ENCODE measurements at places on chromosomes 3 and 15.

DNA sequence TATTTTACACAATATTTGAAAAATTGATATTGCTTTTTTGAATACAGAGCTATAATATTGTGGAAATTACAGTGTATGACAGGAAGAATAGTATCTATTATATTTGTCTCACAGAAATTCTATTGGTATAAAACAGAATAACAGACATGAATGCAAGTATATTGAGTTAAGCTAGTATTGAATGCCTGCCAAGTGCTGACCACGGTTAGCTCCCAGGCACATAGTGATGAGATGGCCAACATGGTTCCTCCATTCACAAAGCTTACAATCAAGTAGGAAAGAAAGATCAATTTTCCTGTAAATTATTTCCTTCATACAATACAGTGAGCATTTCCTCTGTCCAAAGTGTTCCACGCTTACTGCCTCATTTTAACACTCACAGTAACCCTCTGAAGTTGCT, 67.6 kb downstream of the TP63 start:
- no peak for DNase-seq

- DNase-seq: no peak
These were observed 298.1 kb downstream of the ADAMTS17 start for GRCh38 chr15:100043692-100044091.

- peak; percentile 58 for DNase-seq
These were observed at the start of gene MBNL1 for GRCh38 chr3:152268555-152269055. Gene MBNL1 (plus strand): TSS chr3:152268929. CDS start chr3:152300194, 31,265 bp downstream.

- no peak for DNase-seq
These were observed 47.1 kb downstream of the CMTM7 start for GRCh38 chr3:32438596-32439344.

DNA sequence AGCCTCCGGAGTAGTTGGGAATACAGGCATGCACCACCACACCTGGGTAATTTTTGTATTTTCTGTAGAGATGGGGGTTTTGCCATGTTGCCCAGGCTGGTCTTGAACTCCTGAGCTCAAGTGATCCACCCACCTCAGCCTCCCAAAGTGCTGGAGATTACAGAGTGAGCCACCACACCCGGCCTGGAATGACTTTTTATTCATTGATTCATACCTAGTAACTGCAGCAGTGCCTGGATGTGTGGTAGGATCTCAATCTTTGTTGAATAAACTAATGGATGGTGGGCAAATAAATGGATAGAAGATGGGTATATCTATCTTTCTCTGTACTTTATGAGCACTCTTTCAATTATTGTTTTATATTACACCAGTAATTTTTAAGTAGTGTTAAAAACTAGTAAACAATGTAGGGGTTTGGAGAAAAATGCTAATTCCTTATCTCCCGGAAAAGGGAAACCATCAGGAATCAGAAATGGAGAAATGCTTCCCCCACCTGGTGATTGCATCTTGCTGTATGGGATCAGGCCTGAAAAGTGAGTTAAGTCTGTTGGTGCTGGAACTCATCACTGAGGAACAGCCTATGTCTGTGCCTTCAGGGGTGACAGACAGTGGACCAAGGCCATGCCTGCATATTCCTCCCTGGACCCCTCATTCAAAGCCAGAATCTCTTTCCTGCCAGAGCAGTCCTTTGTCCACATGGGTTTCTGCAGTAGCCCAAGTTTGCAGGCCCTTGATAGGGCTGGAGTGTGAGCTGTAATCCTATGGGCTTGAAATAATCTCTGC, 161.0 kb upstream of the CTDSPL start:
- DNase-seq: no peak

DNA sequence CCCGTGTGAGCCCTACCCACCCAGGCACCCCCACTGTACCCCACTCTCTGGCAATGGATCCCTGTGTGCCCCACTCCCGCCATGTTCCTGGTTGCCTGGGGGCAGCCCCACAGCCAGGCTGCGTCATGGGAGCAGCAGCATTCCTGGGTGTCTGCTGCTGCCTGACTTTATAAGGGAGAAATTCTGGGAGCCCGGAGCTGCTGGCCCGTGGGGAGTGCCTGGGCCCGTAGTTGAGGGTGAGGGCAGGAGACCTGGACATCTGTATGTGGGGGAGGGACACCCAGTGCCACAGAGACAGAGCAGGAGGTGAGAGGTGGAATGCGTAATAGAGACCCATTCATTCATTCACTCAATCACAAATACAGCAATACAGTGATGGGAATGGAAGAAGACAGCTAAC, 15.1 kb downstream of the CSPG4 start:
- DNase-seq: no peak

DNA sequence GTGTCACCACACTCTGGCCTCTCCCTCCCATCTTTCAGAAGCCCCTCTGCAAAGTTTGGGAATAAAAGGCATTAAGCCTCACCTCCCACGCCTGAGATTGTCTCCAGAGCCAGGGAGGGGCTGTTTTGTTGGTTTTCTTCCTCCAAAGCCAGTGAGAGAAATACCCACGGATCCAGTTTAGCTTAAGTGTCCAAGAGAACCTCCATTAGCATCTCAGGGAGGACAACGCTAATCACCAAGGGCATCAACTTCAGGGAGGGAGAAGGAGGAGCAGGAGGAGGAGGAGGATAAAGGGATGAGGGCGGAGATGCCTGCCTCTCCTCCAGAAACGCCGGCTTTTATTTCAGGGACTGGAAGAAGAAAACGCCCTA, 101.6 kb downstream of the SRGAP3 start:
- no peak for DNase-seq

- no peak for DNase-seq
These were observed 3.8 kb downstream of the PKM start for GRCh38 chr15:72227192-72227586.

DNA sequence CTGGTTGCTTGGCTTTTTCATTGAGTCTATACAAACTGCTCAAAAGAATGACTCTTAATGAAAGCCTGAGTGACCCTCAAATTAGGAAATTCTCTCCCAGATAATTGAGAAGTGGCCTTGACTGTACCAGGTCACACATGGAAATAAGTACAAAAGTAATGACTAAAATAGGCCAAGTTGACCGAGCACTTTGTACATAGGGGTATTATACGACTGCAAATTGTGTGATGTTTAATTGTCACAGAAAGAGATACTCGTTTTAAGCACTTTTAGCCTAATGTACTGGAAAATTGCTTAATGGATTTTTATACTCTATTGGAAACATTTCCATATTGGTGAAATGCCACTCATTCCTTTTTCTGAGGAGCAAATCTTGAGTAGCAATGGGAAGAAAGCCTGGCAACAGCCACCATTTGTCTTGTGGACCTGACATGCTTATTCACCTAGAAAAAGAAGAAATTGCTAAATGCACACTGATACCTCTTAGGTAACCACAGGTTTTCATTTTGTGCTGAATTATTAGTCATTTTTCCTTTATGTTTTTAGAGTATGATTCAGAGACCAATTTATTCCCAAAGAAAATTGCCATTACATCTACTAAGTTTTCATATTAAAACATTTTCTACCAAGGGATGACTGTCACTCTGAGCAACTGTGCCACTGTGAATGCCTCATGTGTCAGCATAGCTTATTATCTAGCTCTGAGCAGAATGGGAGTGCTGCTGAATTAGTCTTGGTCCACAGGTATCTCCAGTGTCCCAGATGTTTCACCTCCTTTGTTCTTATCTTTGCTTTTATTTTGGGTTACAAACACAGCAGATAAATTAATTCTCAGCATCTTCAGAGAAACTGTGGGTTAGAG, 8.9 kb upstream of the PXK start:
- DNase-seq: no peak

- no peak for DNase-seq
These were observed 708 bp upstream of the PTPN23 start for GRCh38 chr3:47380026-47380600.

DNA sequence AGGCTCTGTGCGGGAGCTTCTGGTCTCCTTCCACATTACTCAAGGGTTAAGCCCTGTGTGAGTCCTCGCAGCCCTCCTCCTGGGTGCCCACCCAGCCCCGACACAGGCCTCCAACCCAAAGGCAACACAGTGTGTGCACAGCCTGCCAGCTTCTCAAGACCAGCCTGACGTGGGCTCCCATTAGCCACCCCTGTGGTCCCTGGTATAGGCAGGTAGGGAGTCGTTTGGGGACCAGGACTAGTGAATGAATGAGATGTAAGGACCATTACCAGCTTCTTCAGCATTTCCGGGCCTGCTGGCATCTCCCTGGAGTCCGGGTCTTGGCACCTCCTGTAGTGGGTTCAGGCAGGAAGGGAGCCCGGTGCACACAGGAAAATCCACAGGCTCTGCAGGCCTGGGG, 20.2 kb upstream of the PLXNA1 start:
- no peak for DNase-seq

DNA sequence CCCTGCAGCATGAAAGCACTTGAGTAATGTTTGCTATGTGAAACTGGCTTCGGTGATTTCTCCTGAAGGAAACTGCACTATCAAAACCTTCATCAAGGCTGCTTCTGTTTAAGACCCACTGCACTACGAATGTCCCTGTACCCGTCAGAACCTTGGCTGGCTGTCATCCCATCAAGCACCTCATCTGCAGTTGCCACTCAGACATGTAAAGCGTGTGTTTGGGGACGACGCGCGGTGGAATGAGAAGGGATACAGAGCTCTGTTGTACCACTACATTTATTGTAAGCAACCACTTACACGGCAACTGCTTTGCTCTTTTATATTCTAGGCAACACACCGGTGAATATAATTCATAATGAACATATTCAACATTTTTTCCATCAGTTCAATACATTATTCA, 147.6 kb downstream of the TIGIT start:
- DNase-seq: no peak

DNA sequence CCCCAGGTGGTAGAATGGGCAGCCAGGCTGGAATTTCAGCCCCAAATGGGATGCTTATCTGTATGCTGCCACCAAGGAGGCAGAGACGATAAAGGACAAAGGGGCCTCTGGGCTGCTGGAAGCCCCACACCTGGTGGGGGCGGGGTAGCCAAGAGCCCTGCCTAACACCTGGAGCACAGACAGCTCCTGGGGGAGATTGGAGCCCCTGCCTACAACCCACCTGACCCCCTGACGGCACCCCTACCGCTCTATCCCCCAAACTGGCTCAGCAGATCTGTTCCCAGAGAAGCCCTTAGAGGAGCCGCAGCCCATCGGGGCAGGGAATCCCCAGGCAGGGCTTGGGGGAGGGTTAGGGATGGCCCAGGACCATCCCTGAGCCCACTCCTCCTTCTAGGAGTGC, 15.8 kb upstream of the SEMA3F start:
- no peak for DNase-seq

GRCh38 chr15:61038387-61038786, 190.7 kb downstream of the RORA start:
- no peak for DNase-seq

- DNase-seq: no peak
These were observed 227.6 kb downstream of the ZPLD1 start for GRCh38 chr3:102662498-102662772.

DNA sequence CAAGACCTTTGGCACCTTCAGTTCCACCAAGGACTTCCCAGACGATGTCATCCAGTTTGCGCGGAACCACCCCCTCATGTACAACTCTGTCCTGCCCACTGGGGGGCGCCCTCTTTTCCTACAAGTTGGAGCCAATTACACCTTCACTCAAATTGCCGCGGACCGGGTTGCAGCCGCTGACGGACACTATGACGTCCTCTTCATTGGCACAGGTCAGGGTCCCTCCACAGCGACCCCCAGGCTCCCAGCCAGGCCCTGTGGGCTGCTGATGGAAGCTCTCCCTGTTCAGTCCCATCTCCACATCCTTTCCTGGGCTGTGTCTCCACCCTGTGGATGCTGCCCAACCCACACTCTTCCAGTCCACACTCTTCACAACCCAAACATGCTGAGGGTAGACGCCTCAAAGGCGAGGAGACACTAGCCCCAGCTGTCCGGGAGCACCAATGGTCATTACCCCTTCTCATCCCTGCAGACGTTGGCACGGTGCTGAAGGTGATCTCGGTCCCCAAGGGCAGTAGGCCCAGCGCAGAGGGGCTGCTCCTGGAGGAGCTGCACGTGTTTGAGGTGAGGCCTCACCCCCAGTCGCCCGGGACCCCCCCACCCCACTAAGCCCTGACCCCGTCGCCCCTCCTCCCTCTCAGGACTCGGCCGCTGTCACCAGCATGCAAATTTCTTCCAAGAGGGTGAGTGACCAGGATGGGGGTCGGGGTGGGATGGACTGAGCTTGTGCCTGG, 4.3 kb upstream of the LSMEM2 start:
- no peak for DNase-seq

- no peak for DNase-seq
These were observed 149.8 kb upstream of the BNIP2 start for GRCh38 chr15:59838900-59839299.

GRCh38 chr3:183924956-183925355, 40.3 kb upstream of the PARL start:
- DNase-seq: no peak

Data from cortex of kidney (tissue), 1 donor.